ENCODE measurements at places on chromosomes 2 and 18.

GRCh38 chr2:144194326-144195071 lies 325.4 kb downstream of the ZEB2 start:
- DNase-seq, result no peak

- DNase-seq, result no peak
Measured at GRCh38 chr2:150410809-150411208, 76.7 kb downstream of the RND3 start.

GRCh38 chr18:12264864-12265263 lies 10.7 kb downstream of the CIDEA start:
- no peak for DNase-seq

GRCh38 chr2:118222672-118223421 lies 134.6 kb downstream of the INSIG2 start:
- DNase-seq, result no peak

DNA sequence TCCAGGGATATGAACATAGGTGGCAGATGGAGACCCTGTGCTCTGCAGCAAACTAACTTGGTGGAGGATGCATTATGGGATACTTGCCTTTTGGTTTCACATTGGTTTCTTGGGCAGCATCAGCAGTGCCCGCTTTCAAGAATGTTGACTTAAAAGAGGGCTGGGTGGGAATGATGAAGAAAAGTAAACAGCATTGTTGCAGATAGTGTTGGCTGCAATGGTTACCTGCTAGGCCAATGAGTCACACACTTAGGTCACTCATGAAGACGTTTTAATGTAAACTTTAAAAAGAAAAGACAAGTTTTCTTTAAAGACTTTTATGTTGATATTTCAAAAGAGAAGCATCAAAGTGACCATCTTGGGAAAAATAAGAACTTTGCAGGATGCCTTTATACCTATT lies 26.1 kb upstream of the FAM237A start:
- no peak for DNase-seq

GRCh38 chr18:60147323-60147722 lies 225.3 kb downstream of the MC4R start:
- DNase-seq, result no peak

DNA sequence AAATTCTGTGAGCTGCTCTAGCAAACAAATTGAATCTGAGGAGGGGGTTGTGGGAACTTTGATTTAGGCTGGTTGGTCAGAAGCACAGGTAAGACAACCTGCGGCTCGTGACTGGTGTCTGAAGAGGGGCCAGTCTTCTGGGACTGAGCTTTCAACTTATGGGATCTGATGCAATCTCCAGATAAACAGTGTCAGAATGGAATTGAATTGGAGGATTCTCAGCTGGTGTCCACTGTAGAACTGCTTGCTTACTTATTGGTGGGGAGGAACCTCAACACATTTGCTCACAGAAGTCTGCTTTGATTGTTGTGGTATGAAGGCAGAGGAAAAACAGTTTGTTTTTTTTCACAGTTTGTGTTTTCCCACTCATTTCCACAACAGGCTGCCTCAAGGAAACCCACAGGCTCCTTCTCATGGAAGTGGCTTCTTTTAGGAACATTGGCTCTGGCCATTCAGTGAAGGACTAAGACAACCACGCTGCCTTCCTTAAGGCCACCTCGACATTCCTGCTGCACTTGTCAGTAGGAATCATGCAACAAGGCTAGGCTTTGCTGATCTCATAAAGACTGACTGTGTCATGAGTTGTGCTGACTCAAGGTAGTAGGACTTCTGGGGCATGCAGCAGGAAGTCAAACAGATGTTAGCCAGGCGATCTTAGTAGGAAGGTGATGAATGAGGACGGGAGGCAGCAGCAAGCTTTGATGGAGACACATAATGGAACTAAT lies 104.7 kb downstream of the TSN start:
- no peak for DNase-seq

- DNase-seq, result no peak
Measured at GRCh38 chr18:50297621-50298442, 10.3 kb upstream of the CXXC1 start.

DNA sequence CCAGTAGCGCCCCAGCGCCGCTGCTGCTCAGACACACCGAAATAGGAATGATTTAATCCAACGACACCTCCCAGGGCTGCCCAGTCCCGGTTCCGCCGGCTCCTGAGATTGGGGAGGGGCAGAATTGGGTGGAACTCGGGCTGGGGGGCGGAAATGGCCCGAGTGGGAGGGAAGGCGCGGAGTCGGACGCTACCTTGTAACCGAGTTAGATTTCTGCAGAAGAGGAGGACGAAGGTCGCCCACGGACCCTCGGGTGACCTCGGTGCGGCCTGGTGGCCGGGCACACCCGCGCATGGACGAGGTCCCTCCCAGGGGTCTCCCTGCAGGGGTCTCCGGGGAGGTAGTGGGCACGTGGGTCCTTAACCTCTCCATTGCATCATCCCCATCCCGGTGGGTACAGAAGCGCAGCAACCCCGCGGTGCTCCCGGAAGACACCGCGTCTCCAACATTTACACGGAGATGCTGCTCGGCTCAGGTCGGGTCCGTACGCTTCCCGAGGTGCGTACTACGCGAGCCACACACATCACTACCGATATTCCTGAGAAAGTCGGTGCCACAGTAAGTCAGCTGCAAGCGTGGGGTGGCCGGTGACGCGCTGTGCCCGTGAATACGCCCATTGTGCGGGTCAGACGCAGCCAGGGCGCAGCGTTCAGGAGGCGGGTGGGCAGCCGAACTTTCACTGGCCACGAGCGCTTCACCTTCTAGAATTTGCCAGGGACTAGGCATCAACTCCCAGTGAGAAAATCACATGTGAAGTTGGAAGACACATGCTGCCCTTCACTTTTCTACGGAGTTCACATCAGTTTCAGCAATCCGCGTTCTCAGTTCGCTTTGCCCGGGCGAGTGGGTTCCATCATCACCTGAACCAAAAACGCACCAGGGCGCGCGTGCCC lies 3.0 kb downstream of the ZNF516 start:
- DNase-seq, result no peak

- no peak for DNase-seq
Measured at GRCh38 chr18:21820033-21820810, 79.6 kb downstream of the MIB1 start.

DNA sequence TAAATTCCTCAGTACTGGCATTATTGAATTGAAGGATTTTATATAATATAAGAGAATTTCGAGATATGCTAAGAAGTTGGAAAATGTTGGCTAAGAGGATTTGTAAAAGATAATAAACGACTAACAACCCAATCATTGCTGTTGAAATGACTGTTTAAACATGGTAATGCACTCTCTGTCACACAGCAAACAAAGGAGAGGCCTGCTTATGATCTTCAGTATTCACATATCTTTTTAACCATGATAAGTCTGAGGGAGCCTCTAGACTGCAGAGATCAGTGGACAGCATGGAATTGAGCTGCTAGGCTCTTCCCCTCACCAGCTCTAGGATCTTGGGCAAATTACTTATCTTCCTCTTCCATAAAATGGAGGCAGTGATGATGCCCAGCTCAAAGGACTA lies 2.7 kb downstream of the KCTD18 start:
- no peak for DNase-seq

DNA sequence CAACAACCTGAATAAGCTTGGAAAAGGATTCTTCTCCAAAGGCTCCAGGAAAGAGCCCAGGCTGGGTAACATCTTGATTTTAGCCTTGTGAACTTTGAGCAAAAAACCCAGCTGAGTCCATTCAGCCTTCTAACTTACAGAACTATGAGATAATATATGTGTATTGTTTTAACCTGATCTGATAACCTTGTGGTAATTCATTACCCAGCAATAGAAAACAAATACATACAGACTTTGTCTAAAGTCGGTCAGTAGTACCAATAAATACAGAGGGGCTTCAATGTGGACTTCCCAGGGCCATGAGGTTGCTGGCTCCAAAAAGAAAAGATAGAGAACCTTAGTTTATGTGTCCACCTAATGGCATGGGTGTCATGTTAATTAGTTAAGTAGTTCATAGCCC lies 191.8 kb downstream of the KCNH7 start:
- no peak for DNase-seq

GRCh38 chr2:120389036-120389391 lies 43.1 kb downstream of the INHBB start:
- DNase-seq, result no peak

- no peak for DNase-seq
Measured at GRCh38 chr2:86038291-86039081, 67.2 kb downstream of the POLR1A start.

GRCh38 chr2:144261966-144262365 lies 258.0 kb downstream of the ZEB2 start:
- no peak for DNase-seq

DNA sequence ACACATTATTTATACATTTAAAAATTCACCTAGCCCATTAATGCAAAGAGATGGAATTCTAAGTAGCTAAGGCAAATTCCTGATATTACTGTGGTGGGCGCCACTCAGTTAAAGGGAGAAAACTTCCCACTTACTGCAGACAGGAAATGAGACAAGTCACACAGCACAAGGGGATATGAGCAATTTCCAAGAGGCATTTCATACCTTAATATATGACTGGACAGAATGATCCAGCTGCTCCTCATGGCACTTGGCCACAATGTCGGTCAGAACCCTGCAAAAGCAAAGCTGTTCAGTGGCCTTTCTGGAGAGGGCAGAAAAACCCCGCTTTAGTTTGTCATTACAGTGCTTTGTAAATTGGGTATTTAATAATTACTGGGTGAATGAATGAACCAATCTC lies 121.4 kb upstream of the CCDC195 start:
- DNase-seq, result no peak

- no peak for DNase-seq
Measured at GRCh38 chr2:240627736-240628506, 2.6 kb downstream of the GPR35 start.

DNA sequence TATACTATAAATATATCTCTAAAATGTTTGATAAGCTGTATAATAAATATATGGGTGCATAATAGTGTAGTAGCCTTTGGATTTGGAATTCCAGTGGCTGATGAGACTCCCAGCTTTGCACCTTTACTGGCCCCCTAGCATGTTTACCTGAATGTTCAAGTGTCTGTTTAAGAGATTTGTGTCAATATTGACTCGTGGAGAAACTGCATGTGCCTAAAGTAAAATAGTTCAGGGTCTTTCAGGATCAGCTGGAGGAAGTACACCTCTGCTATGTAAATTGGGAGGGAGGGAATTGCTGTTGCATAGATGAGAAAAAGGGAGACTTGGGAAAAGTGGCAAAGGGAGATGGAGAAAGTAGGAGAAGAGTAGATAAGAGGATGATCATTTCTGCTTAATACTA lies 23.9 kb downstream of the ME2 start:
- DNase-seq, result no peak

DNA sequence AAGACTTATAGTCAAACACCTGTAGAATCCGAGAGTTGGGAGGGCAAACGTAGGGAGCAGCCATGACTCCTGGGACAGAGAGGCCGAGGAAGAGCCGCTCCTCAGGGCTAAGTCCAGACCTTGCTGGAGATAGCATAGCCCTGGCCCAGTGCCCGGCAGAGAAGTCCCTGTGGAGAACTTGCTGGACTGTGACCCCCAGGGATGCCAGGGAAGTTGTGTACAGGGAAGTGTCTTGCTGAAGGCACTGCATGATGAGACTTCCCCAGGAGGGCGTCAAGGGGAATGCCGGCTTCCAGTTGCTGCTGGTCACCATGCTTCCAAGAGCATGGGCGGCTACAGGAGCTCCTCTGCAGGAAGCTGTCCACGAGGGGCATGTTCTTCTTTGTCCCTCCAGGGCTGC lies 8.6 kb upstream of the CNDP1 start:
- DNase-seq, result no peak

DNA sequence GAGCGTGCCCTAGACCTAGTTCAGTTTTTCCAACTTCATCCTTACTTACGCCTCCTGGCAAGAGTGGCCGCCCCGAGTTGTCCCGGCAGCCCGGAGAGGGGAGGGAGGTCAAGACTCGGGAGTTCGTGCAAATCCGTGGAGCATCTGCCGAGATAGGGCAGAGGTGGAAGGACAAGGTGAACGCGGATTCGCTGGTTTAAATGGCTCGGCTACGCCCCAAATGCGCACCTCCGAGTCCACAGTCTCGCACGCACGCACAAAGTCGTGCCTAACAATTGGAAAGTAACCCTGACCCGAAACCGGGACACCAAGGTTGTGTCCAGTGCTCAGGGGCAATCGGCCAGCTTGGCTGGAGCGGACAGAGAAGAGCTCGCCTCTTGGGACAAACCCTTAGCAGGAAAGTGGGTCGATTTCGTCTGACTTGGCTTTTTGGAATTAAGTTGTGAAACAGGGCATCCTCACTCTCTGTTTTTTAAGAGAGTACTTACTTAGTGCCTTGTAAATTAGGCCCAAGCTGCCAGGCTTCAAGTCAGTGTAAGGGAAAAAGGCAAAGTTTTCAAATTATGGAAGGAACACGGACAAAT lies 726 bp upstream of the SS18 start:
- no peak for DNase-seq

DNA sequence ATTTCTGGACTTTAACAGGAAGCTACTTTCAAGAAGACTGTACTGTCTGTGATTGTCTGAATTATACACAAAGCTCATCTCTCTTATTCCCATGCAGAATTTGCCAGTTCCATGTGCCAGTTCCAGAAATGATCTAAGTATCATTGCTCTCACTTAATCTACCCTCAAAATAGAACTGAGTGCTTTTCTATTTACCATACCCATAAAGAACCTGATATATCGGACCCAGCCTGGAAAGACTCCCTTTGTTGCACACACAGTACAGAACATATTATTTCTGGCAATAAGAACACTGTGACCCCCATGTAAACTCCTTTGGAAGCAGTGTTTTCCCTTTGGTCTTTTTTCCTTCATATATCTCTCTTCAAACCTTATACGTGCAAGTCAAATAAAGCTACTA lies 102.3 kb upstream of the TTN start:
- no peak for DNase-seq

GRCh38 chr2:64941801-64942200 lies 47.4 kb upstream of the SLC1A4 start:
- DNase-seq, result no peak

DNA sequence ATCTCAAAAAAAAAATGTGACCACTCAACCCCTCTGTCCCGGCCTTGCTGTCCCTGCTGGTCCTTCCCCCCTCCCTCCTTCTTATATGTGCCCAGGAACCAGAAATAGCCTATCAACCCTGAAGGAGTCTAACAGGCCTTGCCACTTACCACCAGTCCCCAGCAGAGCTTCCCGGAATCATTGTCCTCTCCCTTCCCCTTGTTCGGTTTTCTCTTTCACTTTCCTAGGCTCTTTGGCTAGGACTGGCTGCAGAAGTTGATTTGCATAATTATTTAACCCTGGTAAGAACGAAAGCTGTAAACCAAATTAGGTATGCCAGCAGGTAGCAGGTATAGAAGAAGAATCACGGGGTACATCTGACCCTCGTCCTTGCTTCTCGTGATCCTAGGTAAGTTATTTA lies 72.6 kb upstream of the ZNF532 start:
- no peak for DNase-seq

DNA sequence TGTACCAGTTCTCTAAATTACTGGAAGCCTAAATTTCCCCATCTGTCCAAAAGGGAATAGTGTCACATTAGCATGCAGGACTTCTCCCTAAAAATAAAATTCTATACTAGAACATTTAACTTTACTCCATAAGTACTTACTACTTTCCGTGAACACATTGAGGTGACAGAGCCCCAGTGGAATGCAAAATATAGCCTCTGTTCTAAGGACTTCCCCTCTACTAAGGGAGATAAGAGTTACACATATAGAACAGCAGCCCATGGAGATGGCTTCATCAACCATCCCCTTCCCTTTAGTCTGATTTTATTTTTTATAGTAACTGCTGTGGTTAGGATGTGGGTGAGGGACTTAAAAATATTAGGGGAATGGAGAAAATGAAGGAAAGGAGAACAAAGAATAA lies 68.9 kb upstream of the STPG4 start:
- no peak for DNase-seq
